ENCODE measurements at places on chromosomes 12 and 14.

DNA sequence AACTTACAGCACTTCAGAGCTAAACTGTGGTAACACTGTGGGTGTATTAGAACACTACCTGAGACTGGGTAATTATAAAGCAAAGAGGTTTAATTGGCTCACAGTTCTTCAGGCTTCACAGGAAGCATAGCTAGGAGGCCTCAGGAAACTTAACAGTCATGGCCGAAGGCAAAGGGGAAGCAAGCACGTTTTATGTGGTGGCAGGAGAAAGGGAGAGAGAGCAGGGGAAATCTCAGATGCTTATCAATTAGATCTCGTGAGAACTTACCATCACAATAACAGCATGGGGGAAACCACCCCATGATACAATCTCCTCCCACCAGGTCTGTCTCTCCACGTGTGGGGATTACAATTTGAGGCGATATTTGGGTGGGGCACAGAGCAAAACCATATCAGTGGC lies 512.6 kb downstream of the RERGL start:
- no peak for DNase-seq

GRCh38 chr14:100892496-100893227 lies 10.9 kb downstream of the RTL1 start:
- no peak for DNase-seq

DNA sequence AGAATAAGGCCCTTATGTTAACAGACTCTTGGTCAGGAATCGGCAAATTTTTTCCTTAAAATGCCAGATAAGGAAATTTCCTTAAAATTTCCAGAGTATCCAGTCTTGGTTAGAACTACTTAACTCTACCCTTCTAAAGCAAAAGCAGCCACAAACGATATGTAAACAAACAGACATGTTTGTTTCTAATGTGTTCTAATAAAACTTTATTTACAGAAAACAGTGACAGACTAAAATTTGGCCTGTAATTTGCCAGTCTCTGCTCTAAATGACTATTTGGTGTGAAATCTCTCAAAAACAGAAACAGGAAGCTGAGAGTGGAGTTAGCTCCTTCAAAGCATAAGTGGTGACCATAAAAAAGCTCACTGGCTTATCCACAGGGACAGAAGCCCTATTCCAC lies 78.2 kb downstream of the PRKAB1 start:
- no peak for DNase-seq

DNA sequence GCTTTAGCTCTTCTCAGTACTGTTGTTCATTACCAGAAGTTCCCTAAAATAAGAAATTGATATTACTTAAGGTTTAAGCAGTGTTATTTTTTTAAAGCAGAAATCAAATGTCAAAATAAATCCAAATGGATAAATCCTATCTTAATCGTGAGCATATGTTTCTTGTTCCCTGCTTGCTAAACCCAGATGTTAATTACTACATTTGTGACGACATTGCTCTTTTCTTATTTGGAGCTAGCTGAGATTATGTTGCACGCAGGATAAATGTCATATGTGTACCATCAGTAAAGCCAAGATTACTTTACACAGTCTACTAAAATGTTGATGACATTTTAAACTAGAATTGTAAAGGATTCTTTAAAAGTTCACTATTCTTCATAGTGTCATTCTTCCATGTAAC lies 157.5 kb downstream of the PLCZ1 start:
- DNase-seq: no peak

DNA sequence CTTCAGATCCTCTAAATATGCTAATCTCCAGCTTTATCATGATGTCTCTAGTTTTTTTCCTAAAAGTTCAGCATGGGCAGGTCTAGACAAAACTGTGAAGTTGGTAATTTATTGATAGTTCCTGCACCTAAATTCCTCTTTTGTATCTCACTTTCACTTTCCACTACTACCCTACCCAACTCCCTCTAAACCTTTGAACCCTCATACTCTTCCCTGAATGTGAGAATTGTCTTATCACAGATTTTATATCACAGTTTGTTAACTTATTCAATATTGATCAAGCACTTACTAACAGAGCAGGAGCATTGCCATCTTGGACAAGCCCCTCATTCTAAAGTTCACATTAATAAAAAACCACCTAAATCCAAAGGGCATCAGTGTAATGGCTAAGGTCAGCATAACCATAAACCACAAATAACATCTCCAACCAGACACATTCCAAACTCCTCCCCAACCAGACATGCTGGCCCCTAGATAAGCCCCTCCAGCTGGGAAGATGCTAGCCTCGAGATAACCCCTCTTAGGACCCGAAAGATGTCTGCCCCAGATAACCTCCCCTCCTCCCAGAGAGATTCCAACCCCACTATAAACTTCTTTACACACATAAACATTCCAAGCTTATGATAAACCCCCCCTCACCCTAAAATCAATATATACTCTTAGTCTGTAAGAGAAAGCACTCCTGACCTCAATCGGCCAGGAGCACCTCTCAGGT lies 78.7 kb downstream of the FSCB start:
- no peak for DNase-seq

- DNase-seq: no peak
Measured at GRCh38 chr12:85956081-85956480, 82.0 kb downstream of the NTS start.

DNA sequence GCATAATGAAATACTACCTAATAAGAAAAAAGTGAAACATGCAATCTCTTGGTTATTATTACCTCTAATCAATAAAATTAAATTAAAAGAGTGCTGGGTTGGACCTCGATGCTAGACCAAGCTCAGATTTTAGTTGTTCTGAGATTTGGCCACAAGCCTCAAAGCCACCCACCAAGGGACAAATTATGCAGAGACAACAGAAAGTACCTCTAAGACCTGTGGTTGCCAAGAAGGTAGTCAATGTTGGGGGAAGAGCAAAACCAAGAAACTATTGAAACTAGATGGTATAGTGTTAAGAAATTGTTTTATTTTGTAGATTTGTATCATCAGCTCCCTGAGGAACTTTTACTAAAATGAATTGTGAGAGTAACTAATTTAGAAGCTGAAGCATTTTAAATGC lies 43.8 kb upstream of the ARID2 start:
- DNase-seq: no peak

DNA sequence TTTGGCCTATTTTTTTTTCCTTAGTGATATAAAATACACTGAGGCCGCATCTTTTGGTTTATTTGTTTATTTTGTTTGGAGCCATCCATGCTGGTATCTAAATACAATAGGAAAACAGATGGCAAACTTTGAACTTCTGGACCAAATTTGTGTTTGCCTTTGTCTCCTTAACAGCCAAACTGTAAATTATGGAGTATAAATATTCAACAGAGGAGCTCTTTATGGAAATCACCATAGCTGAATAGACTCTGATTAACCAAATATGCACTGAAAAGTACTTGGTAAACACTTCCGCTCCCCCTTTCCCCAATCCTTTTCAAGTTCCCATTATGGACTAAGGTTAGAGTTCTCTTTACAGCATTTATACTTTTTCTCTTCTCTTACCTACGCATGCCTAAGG lies 80.5 kb downstream of the TESC start:
- DNase-seq: no peak

- DNase-seq: no peak
Measured at GRCh38 chr12:97757481-97758193, 295.0 kb downstream of the RMST start.
